Activated CD4-positive, alpha-beta T cell treated with anti-CD3 and anti-CD28 coated beads for 4 hours (primary cell): ENCODE measurements at places on chromosomes 6 and 20.

DNA sequence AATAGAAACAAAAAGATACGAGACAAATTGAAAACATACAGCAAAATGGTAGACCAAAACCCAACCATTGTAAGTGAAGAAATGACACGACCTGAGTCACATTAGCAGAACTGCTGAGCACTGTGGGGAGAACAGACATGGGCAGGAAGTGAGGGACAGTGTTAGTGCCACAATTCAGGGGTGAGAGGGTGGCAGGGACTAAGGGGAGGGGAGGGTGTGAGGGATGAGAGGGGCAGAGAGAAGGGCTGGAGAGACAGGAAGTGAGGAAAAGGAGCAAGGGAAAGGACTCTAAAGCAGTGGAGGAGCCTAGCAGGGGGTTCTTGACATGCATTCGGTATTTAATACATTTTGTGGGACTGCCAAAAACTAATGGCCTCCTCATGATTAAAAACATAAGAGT is 45.0 kb upstream of the TRIM26 start:
- no peak for DNase-seq

- no peak for DNase-seq
These were observed 1.4 kb upstream of the LEMD2 start for GRCh38 chr6:33790379-33790778.

GRCh38 chr20:17664025-17664633 is 17.9 kb downstream of the RRBP1 start:
- no peak for DNase-seq

DNA sequence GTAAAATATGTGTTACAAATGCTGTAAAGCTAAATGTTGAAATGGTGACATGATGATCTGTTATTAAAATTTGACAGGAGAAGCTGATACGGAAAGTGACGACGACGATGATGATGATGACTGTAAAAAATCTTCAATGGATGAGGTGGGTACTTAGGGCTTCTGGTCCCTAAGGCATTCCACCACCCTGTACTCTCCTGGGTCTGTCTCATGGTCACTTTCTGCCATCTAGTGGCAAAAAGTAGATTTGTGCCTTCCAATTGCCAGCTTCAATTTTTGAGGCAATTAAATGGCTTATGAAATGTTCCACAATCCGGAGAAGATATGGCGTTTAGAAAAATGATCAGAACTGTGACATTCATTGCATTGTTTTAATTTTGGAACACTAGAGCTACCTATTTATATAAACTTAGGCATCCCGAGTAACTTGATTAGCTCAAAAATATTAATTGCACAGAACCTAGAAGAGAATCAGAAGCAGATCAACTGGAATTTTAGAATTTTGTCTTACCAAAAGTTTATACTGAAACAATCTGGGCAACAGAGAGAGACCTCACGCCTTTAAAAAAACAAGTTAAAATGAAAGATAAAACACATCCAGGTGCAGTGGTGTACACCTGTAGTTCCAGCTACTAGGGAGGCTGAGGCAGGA is 346.5 kb upstream of the PLCB4 start:
- DNase-seq: no peak

DNA sequence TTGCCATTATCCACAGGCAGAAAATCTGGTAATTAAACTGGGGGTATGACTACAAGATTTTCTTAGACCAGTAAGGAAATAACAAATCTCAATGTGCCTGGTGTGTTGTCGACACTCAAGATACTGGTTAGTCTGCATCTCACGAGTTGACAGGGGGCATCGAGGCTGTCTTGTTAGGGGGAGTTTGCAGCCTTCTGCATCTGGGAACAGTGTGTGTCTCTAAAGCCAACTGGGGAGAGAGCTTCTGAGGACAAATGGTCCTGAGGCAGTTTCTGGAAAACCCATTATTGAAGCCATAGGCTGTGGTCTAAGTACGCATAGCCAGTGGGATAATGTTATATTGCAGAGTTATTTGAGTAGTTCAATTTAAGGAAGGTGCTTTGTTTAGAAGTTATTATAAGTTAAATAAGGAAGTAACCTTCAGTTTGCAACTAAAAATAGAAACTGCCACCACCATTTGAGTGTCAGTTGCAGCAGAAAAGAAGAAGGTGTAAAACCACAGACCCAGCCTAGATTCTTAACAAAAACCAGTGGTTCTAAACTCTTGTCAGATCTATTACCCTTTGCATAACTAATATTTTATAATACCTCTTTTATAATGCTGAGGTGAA is 15.4 kb upstream of the MAPK13 start:
- DNase-seq: no peak

DNA sequence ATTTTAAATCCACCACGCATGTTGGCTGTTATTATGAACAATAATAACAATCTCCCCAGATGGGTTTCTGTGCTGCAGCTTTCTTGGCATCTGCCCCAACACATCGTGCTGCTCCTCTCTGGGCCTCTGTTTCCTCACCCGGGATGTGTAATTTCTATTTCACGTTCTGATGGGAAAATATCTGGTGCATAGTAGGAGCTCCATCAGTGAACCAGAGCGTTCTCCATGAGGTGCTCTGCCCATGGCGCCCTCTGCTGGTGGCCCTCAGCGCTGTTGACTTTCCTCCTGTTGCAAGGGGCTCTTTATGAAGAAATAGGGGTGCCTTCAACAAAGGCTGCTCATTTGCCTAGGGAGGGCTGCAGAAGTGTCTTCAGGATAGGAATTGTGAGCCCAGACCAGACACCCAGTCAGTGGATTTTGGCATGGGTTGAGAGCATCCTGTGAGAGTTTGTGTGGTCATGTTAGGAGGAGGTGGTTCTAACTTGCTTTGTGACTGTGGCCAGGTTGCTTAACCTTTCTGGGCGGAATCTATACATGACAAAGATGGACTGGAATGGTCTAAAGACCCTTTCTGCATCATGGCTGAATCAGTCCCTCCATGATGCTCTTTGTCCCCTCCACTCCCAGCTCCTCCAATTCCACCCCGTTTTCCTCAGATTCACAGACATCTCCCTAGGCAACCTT is 8.1 kb downstream of the SCRT2 start:
- peak; percentile 58 for DNase-seq

GRCh38 chr6:32190911-32191677 is 1.1 kb upstream of the PBX2 start:
- no peak for DNase-seq

GRCh38 chr20:19975436-19975799 is 41.7 kb upstream of the NAA20 start:
- no peak for DNase-seq

GRCh38 chr6:161189891-161190290 is 84.0 kb downstream of the AGPAT4 start:
- no peak for DNase-seq

- DNase-seq: peak; percentile 55
These were observed 674 bp downstream of the MAPK14 start for GRCh38 chr6:36028088-36028876.

DNA sequence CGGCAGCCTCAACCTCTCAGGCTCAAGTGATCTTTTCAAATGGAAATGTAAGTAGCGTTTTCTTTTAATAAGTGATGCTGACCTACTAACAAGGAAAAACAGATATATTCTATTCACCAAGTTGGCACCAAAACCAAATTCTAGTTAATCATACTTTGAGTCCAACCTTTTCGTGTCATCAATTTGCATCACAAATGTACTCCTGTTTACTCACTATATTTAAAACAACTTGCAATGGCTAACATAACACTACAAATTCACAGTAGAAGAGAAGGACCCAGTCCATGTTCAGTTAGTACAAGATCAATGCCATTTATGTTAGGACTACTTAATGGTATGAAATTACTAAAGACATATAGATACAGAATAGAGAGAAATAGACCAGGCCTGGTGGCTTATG is 50.0 kb downstream of the MDN1 start:
- no peak for DNase-seq

DNA sequence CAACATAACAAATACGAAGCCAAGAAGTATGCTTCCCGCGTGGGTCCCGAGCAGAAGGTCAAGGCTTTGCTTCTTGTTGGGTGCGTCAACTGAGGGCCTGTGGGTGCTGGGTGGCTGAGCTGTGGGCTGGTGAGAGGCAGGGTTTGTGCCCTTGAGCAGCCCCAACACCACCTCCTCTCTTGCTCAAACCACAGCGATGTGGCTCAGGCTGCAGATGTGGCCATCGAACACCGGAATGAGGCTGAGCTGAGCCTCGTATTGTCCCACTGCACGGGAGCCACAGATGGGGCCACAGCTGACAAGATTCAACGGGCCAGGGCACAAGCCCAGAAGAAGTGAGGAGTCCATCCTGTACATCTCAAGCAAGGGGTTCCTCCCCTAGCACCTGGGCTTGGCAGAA is 7.0 kb upstream of the PTPRA start:
- no peak for DNase-seq

- DNase-seq: no peak
These were observed 55.7 kb upstream of the BHLHE23 start for GRCh38 chr20:63062188-63063140.

GRCh38 chr6:24504649-24505586 is 10.1 kb downstream of the ALDH5A1 start:
- no peak for DNase-seq

DNA sequence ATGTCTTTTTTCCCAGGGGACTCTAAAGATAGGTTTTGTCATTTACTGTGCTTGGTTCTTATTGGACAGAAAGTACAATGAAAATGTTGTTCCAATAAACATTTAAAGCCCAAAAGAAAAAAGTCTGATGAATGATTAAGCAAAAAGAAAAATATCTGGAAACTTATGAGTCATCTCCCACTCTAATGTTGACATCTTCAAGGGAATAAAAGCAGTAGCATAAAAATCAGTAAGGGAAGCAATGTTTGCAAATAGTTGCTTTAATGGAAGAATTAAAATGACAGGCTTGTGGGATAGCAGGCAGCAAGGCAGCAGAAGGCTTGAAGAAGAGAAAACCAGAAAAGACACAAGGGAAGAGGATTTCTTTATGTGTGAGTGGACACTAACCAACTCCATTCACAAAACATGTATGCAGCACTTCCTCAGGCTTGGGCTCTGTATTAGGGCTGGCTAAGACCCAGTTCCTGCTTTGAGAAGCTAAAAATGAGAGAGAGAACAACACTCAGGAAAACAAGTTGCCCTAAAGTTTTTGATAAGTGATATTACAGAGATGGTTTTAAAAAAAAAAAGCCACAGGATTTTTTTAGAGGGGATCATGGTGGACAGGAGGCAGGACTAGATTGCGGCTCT is 263.2 kb upstream of the NT5E start:
- DNase-seq: no peak

- DNase-seq: no peak
These were observed 76.8 kb downstream of the NCOA7 start for GRCh38 chr6:125867483-125867942.

GRCh38 chr6:151136141-151136755 is 103.5 kb upstream of the AKAP12 start:
- no peak for DNase-seq

GRCh38 chr20:41862476-41862875 is 244.3 kb upstream of the CHD6 start:
- no peak for DNase-seq

- DNase-seq: no peak
These were observed 232.7 kb downstream of the DLL1 start for GRCh38 chr6:170057961-170058877.

GRCh38 chr20:3995749-3996320 is 19.5 kb downstream of the RNF24 start:
- DNase-seq: no peak

DNA sequence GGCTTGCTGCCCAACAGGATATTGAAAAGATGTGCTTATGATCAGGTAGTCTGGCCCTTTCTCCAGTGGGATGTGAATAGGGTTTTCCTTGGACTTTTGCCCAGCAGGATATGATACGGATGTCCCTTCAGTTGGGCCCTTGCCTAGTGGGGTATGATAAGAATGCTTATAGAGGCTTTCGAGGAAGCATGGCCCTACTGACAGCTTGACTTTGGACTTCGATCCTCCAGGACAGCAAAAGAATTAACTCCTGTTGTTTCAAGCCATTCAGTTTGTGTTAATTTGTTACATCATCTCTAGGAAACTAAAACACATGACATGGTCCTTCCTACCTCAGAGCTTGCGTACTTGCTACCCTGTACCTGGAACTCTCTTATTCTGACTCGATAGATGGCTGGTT is 9.7 kb upstream of the ZNF334 start:
- DNase-seq: no peak

DNA sequence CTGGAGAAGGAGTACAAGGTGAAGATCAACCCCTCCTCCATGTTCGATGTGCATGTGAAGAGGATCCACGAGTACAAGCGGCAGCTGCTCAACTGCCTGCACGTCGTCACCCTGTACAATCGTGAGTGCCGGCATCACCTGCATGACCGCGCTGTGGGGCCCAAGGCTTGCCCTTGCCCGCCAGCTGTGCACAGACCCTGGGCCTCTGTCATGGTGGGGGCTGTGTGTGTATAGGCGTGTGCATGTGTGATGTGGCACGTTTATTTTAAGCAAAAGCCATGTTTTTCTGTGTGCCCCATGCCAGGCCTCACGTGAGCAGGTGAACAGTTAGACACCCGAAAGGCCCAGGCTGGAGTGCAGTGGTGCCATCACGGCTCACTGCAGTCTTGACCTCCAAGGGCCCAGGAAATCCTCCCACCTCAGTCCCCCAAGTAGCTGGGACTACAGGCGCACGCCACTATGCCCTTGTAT is 36.3 kb downstream of the PYGB start:
- DNase-seq: no peak

DNA sequence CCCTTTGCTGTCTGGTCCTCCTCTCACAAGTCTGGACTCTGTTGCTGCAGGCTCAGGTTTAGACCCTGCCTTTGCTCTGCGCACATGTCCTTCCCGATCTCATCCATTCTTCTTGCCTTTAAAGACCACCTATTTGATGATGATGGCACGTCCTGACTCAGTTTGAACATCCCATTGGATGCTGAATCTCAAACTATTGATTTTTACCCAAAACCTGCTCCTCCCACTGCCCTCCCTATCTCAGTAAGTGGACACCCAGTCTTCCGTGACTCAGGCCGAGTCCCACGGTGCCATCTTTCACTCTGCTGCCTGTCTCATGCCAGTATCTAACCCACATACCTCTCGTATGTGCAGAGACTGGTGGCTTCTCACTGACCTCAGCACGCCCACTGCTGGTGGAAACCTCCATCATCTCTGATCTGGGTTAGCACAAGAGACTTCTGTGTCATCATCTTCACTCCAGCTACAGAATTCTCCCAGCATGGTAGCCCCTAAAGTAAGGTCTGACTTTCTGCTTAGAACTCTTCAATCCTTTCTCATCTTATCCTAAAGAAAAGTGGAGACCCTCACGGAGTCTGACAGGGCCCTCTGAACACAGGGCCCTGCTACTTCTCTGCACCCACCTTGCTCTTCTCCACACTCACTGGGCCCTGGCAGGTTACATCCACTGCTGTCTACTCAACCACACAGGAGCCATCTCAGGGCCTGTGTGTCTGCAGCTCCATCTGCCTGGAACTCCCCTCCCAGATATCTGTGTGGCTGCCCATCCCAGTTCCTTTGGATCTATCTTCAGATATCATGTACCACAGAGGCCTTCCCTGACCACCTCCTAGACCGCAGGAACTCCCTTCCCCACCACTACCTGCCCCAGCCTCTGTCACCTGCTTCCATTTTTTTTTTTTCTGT is 387.1 kb upstream of the AGPAT4 start:
- no peak for DNase-seq

DNA sequence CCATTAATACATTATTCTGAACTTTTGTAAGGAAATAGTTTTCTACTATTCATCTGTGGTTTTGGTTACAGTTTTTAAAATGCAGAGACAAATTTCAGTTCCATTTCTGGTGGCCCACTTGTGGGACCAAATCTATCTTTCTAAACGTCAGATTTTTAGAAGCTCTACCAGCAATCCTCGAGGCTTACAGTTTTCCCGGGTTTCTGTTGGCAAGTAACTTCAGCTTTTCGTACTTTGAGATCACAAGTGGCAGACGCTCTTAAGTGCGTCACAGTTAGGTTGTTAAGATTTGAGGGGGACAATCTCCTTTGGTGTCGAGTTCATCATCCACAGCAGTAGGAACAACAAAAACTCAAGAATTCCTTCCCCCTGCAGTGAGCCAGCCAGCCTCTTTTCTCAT is 60.0 kb downstream of the JARID2 start:
- no peak for DNase-seq
